Esophagus squamous epithelium (tissue), 5 donors: ENCODE measurements at places on chromosomes 6 and 20. TPM values are rescaled to one million over a fixed set of nuclear protein-coding genes. Genes with fewer than 3 reads are reported as not detected.

DNA sequence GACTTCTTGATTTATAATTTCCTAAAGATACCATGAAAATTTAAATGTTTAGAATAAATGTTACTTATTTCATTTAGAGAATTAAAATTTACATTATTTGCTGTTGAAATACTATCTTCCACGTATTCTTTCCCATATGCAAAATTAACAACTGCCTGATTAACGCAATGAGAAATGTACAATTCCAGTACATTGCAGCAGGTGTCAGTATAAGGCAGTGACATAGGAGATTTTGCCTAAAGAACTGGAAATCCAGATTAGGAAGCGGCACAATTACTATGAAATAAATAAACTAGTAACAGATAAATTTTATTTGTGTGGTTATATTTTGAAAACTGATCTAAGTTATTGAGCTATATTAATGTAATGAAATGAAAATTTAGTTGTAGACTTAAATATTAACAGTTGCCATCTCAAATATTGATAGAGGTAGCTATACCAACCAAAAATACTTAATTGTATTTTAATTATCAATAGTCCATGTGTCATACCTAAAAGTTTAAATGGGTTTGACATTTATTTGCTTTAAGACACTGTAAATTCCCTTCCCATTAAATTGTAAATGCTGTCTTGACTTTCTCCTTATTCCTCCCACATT is 300.2 kb downstream of the UTRN start:
- no peaks in the 10 kb centered on the region for H3K36me3 ChIP-seq
- no peak for DNase-seq
- no peak overlapping the region for H3K4me3 ChIP-seq
- H3K4me1 ChIP-seq = peaks cover 27% of the 10 kb centered on the region

DNA sequence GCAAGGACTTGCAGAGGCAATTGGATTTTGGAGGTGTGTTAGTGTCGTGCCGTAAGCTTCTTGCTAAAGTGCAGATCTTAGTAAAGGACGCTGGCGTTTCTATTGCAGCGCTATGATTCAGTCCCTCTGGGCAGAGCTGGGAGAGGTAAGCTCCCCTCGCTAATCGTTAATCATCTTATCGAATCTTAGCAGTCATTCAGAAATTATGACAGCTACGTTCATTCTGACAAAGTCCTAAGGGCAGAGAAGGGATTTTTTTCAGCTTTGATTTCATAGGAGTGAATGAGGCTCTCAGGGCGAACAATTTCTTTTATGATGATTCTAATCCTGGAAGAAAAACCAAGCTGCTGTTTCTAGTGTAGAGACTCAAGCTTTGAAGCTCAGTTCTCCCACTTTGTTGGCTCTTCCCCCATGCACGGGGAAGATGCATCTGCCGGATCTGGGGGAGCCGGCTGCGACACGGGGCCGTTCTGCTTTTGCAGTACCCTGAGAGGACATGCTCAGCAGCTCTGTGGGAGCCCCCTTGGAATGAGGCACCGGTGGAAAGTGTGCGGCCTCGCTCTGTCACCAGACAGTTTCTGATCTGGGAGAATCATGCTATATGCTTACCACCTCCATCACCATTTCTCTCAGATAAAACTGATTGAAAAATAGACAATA is 79.1 kb upstream of the SLC22A23 start:
- H3K4me1 ChIP-seq = no peaks in the 10 kb centered on the region
- H3K27ac ChIP-seq = no peak overlapping the region
- H3K36me3 ChIP-seq = no peaks in the 10 kb centered on the region
- DNase-seq = no peak
- H3K4me3 ChIP-seq = no peak overlapping the region

DNA sequence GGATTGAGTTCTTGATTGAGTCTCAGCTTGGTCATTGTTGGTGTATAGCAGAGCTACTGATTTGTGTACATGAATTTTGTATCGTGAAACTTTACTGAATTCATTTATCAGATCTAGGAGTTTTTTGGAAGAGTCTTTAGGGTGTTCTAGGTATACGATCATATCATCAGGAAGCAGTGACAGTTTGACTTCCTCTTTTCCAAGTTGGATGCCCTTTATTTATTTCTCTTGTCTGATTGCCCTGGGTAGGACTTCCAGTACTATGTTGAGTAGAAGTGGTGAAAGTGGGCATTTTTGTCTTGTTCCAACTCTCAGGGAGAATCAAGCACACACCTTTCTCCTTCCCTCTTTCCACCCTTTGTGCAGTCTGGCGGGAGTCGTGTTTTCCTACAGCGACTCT is 26.4 kb downstream of the RPP40 start:
- DNase-seq = no peak
- no peak overlapping the region for H3K4me3 ChIP-seq
- no peak overlapping the region for H3K27ac ChIP-seq
- peaks cover 11% of the 10 kb centered on the region for H3K4me1 ChIP-seq

- no peak for DNase-seq
- H3K4me3 ChIP-seq = no peak overlapping the region
- no peaks in the 10 kb centered on the region for H3K27me3 ChIP-seq
- H3K36me3 ChIP-seq = no peaks in the 10 kb centered on the region
- H3K4me1 ChIP-seq = peaks cover 45% of the 10 kb centered on the region
- peak overlapping the region; percentile 14 for H3K27ac ChIP-seq
Measured at GRCh38 chr6:142886431-142887170, 58.4 kb downstream of the HIVEP2 start.

GRCh38 chr20:50357783-50358161 is 152.4 kb upstream of the PTPN1 start:
- peaks cover 26% of the 10 kb centered on the region for H3K4me1 ChIP-seq
- H3K4me3 ChIP-seq = no peak overlapping the region
- no peaks in the 10 kb centered on the region for H3K27me3 ChIP-seq
- no peak for DNase-seq
- H3K27ac ChIP-seq = no peak overlapping the region
- no peaks in the 10 kb centered on the region for H3K36me3 ChIP-seq

- H3K4me1 ChIP-seq = no peaks in the 10 kb centered on the region
- no peaks in the 10 kb centered on the region for H3K27me3 ChIP-seq
- H3K27ac ChIP-seq = no peak overlapping the region
- H3K4me3 ChIP-seq = no peak overlapping the region
Measured at GRCh38 chr6:62516291-62517141, 230.5 kb upstream of the KHDRBS2 start.

DNA sequence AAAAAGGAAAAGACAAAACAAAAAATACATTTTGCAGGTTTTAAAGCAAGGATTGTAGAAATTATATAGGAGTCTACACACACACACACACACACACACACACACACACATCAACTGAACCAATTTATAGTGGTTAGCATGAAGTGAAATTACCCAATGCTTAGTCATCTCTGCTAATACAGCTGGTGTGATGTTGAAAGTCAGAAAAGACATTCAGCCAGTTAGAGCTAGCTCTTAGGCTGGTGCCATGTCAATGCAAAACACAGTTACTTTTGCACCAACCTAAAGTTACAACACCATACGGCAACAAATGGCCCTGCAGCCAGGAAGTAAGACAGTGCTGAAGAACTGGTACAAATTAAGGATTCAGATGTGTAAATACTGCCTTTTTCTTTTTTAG is 15.2 kb downstream of the FAM210B start:
- no peaks in the 10 kb centered on the region for H3K27me3 ChIP-seq
- no peak overlapping the region for H3K27ac ChIP-seq
- no peak for DNase-seq

- H3K27ac ChIP-seq = no peak overlapping the region
- no peak for DNase-seq
- no peaks in the 10 kb centered on the region for H3K27me3 ChIP-seq
- H3K4me1 ChIP-seq = no peaks in the 10 kb centered on the region
Measured at GRCh38 chr20:11675920-11676629, 241.6 kb upstream of the BTBD3 start.

- DNase-seq = no peak
- no peak overlapping the region for H3K27ac ChIP-seq
- H3K27me3 ChIP-seq = no peaks in the 10 kb centered on the region
- peaks cover 7% of the 10 kb centered on the region for H3K4me1 ChIP-seq
- no peak overlapping the region for H3K4me3 ChIP-seq
Measured at GRCh38 chr6:104642871-104643270, 216.8 kb downstream of the HACE1 start.

DNA sequence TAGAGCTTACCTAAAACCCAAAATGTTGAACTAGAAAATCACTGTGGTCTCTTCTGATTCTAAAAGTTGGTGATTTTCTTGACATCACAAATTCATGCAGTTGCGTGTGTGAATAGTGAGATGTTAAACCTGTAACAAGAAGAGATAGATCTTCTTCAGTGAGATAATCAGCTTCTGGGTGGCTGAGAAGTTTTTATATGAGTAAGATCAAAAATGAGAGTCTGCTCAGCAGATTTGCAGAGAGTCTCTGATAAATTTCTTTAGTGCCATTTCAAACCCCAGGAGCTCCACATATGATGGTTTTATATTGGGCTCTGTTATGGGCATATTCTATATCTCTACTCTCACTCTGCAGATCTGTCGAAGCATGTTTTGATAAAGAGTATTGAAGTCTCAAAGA is 185.4 kb downstream of the ZFAND3 start:
- H3K27me3 ChIP-seq = no peaks in the 10 kb centered on the region
- H3K4me3 ChIP-seq = no peak overlapping the region
- no peak for DNase-seq
- no peak overlapping the region for H3K27ac ChIP-seq
- H3K4me1 ChIP-seq = no peaks in the 10 kb centered on the region
- H3K36me3 ChIP-seq = no peaks in the 10 kb centered on the region

DNA sequence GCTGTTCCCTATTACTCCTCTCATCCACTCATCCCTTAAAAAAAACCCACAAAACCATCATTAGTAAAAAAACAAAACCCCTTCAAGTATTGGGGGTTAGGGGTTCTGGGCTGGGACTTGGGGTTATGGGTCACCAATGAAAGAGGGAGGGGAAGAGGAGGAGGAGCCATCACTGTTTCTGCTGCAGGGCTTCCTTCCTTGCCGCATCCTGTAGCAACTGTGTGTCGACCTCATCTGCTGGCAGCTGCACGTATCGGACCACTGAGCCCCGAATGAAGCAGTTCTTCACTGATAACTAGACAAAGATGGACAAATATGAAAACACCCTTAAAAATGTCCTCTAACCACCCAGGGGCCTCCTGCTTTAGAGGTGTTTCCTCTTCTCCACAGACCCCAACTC is 2.0 kb upstream of the VARS1 start:
- H3K4me1 ChIP-seq = peaks cover 16% of the 10 kb centered on the region
- no peak overlapping the region for H3K4me3 ChIP-seq
- H3K27ac ChIP-seq = peak overlapping the region; percentile 5
- no peak for DNase-seq
- no peaks in the 10 kb centered on the region for H3K36me3 ChIP-seq
- H3K27me3 ChIP-seq = no peaks in the 10 kb centered on the region

GRCh38 chr20:24489631-24490260 is 20.3 kb downstream of the SYNDIG1 start:
- H3K36me3 ChIP-seq = no peaks in the 10 kb centered on the region
- no peak overlapping the region for H3K27ac ChIP-seq
- H3K4me3 ChIP-seq = no peak overlapping the region
- no peaks in the 10 kb centered on the region for H3K27me3 ChIP-seq
- no peaks in the 10 kb centered on the region for H3K4me1 ChIP-seq

DNA sequence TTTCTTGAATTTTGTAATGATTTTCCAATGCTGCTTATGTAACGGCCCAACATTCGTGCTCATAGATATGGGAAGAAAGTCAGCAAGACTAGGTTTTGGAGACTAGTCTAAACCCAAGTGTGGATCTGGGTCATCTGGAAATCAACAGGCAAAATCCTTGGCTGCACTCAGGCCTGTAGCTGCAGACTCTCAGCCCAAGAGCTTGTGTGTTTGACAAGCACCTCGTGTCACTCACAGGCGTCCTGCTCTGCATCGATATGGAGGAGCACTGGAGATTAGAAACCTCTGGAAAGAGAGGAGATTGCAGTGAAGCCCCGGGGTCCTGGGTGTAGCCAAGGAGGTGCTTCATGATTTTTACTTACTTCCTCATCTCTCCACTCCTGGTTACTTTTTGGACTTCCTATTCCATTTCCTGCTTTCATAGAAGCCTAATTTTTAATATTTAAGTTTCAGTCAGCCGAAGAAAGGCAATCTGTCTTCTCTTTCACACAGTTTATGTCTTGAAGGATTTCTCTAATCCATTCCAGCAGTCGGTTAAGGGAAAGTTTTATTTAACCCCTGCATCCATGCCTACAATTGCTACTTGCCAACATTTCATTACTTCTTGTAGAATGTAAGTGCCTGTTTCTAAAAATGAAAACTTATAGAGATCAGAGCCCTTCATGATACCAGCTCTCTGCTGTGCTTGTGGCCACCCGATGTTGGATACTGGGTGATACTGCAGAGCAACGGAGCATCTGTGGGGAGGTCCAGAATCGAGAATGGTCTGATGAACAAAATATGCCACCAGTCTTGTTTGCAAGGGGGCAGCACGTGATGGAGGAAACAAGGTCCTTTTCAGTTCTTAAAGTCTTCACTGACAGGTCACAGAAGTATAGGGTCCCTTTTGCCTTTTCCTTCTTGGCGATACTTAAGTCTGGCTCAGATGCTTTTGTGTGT is 296.3 kb downstream of the QKI start:
- no peaks in the 10 kb centered on the region for H3K36me3 ChIP-seq
- H3K4me1 ChIP-seq = peaks cover 6% of the 10 kb centered on the region
- no peaks in the 10 kb centered on the region for H3K27me3 ChIP-seq
- H3K27ac ChIP-seq = no peak overlapping the region
- no peak overlapping the region for H3K4me3 ChIP-seq

DNA sequence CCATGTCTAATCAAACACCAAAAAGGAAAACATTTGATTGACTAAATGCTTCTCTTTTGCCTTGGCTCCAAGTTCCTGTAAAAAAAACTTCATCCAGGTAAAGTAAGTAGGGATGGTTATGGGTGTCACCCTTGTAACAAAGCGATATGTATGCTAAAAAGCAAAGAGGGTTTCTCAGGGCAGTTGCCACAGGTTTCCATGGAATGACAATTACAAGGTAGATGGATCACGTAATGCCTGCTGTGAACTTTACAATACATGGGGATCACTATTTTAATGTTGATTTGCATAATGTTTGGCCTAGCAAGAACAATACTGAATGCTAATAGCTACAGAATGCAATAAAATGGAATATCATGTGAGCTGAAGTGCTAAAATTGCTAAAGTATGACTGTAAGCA is 2.9 kb upstream of the BMP2 start:
- H3K27me3 ChIP-seq = no peaks in the 10 kb centered on the region

DNA sequence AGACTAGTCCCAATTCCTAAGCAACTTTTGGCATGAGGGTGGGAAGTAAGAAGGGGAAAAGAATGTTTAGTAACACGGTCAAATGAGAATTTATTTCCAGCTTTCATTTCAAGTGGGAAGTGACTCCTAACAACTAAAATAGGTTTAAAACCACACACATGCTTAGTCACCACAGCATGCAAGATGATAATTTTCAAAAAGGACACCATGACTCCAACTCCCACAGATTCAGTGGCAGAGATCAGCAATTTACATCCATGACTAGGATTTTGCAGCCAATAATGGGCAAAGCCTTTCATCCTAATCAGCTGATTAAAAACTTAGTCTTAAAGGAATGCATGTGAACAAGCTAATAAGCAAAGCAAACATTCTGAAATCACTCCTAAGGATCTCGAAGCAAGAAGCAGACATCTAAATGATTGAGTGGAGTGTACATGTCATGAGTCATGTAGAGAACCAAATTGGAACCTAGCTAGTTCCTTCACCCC is 48.1 kb upstream of the GCLC start:
- H3K4me3 ChIP-seq = no peak overlapping the region
- no peaks in the 10 kb centered on the region for H3K36me3 ChIP-seq

GRCh38 chr20:12072221-12072953 is 154.7 kb downstream of the BTBD3 start:
- no peak for DNase-seq
- no peaks in the 10 kb centered on the region for H3K27me3 ChIP-seq
- no peak overlapping the region for H3K27ac ChIP-seq
- no peak overlapping the region for H3K4me3 ChIP-seq

Gene MYH7B
- not detected for total RNA-seq

Gene OVOL2
- total RNA-seq = 14.7 TPM

Gene LY6G5C
- not detected for total RNA-seq

Gene MOG
- total RNA-seq = not detected

Gene CCDC28A
- total RNA-seq = 3.9 TPM

Gene CLPSL2
- total RNA-seq = not detected

Gene RBM12
- total RNA-seq = 35.5 TPM
